ENCODE measurements at places on chromosomes 2 and 18.
A peak's percentile ranks its signal among the peaks of the same experiment; 100 is the strongest.

GRCh38 chr2:63983986-63984605, 35.1 kb downstream of the VPS54 start:
- DNase-seq: peak; percentile 57

DNA sequence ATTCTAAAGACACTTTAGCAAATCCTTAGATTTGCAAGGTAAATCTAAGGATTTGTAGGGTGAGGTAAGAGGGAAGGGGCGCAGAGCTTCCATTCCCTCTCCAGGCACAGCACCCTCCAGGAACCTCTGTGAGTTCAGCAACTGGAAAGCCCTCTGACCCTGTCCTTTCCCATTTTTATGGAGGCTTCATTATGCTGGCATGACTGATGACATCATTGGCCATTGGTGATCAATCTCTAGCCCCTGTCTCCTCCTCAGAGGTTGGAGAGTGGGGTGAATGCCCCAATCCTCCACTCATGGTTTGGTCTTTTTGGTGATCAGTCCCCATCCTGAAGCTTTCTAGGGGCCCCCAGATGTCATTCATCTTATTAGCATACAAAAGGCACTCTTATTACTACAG, 187.8 kb downstream of the TSN start:
- DNase-seq: no peak

GRCh38 chr2:235533616-235534385, 40.0 kb downstream of the AGAP1 start:
- DNase-seq: no peak

GRCh38 chr2:187165936-187166610, 282.0 kb downstream of the CALCRL start:
- peak; percentile 26 for DNase-seq

- no peak for DNase-seq
These were observed 36.2 kb upstream of the IGFBP2 start for GRCh38 chr2:216596980-216597509.

DNA sequence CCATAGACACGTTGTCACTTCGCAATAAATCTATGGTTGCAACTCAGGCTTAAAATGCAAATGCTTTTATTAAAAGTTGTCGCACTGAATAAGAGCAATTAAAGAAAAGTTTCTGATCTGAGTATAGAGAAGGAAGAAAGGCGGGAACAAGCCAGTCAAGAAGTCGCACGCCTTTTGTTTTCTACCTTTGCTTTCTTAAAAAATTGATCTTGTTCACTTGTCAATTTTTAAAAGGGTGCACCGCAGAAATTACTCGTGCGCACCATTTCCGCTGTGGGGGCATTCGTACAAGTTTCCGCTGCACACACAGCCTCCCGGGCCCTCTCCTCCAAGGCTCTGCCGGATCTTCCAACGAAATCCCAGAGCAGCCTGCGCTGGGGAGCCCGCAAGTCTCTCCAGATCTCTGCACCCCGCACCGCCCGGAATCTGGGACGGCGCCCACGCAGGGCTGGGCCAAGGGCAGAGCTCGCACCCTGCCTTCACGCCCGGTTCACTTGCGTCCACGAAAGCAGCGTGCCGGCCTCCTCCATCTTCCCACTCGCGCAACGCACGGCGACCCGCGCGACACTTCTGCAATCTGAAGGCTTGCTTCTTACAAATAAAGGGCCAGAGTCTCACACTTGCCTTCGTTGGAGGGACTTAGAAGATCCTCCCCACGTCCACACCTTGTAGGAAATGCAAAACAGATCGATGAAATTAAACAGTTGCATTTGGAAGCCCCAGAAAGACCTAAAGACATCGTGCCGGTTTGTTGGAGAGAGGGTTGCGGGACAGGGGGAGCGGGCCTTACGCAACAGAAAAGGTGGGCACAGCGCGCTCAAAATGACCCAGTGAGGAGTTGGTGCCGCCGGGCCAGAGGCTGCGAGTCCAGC, 2.6 kb upstream of the SALL3 start:
- no peak for DNase-seq

DNA sequence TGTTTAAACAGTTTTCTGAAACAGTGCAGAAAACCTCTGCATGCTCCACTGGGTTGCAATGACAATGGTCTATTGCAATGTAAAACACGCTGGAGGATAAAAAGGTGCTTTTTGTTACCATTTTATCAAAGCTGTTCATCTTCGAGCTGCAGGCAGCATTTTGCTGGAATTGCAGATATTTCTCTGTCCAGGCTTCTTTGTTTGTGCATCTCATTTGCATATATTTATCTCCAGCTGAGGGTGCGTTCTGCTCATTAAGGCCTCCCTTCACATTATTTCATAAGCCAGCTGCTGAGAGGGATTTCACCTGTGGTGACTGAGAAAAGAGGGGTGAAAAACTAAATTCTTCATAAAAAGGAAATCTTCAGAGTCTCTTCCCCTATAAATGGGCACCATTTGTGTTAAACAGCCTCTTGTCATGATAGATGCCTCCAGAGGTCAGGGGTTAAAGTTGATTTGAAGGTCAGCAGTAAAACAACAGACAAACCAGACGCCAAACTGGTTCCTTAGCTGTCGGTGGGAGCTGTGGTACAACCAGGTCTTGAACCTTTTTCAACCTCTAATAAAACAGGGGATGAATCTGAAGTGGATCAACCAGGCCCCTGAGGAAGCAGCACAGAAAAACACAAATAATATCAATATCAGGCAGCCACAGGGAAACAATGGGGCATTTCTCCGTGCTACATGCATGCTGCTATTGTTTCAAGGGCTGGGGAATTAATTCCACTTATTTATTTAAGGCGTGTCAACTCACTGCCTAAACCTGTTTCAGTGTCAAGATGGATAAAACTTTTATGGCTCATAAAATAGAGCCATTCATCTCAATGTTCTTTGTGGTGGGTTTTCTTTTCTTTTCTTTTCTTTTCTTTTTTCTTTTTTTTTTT, 265.1 kb downstream of the MEIS1 start:
- no peak for DNase-seq

- peak; percentile 88 for DNase-seq
These were observed 103.3 kb downstream of the CTAGE1 start for GRCh38 chr18:22314420-22314819.

GRCh38 chr2:201915446-201915845, 109.1 kb downstream of the CDK15 start:
- DNase-seq: no peak

DNA sequence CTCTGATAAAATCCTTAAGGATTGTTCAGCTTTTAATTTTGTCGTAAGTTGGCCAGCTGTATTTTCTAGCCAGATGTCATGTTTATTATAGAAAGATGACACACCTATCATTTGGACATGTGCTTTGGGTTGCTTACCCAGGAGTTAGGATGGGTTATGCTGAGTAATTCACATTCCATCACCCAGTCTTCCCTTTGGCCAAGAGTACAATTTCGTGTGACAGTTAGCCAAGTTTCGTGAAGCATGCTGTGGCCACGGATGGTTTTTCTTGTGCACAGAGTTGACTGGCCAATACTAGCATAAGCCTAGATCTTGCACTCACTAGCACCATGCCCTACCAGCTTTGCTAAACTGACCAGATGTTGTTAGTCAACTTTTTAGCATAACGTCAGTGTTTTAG, 5.8 kb downstream of the MAPRE3 start:
- no peak for DNase-seq

GRCh38 chr2:240374085-240374907, 61.2 kb upstream of the GPC1 start:
- DNase-seq: peak; percentile 84

GRCh38 chr18:2932247-2933181, 80.4 kb downstream of the LPIN2 start:
- peak; percentile 68 for DNase-seq

- DNase-seq: no peak
These were observed 841.0 kb upstream of the PIK3C3 start for GRCh38 chr18:41113885-41114482.

- no peak for DNase-seq
These were observed 11.9 kb upstream of the HS6ST1 start for GRCh38 chr2:128330583-128330982.

DNA sequence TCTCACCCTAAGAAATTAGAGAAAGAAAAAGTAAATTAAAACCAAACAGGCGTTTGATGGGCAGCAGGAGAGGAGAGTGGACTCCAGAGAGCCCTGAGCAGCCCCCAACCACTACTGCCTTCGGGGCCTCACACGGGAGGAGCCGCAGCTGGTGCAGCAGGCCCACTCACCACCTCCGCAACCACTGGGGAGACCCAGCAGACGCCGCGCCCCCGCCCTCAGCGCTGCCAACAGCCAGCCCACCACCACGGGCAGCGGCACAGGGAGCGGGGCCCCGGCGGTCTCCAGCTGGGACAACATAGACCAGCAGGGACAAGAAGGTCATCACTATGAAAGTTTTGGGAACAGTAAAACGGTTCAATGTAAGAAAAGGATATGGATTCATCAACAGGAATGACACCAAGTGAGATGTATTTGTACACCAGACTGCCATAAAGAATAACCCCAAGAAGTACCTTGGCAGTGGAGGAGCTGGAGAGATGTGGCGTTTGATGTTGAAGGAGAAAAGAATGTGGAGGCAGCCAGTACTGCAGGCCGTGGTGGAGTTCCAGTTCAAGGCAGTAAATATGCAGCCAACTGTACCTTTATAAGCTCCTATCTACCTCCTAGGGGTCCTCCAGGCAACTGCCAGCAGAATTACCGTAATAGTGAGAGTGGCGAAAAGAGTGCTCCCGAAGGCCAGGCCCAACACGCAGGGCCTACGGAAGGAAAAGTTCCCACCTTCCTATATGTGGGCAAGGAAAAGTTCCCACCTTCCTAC, 76.5 kb downstream of the OLA1 start:
- DNase-seq: no peak

DNA sequence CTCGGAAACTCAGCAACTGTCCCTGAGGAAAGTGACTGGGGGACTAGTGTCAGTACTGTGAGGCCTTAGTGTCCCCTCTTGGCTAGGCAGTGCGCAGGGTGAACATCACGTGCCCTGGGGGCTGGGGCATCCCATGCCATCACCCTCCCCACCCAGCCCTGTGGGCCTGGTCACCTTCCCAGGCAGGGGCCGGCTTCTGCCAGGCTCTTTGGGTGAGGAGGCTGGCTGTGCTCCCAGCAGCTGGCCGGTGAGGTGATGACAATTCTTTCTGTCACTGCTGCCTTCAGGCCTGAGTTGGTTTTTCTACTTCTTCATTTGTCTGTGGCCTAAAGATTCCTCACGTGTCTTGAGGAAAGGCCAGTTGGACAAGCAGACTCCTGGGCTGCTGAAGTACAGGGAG, 180.8 kb downstream of the KLHL29 start:
- DNase-seq: no peak

DNA sequence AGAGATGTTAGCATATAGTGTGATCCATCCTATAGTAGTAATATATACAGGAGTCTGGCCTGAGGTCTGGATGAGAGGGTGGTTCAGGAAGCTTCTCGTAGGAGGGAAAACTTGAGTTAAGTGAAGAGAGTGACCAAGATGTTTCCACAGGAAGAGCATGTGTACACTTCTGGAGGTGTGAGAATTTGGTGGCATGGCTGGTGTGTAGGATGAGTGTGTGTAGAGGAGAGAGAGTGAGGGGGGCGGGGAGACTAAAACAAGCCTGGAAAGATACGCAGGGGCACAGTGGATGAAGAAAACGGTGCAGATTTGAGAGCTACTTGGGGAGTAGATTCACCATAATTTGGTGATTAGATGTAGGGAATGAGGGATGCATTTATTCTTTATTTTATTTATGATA, 43.5 kb upstream of the CTLA4 start:
- DNase-seq: no peak

- no peak for DNase-seq
These were observed 1114.5 kb downstream of the DSC3 start for GRCh38 chr18:29928081-29928480.

GRCh38 chr18:9594823-9595596, 19.3 kb downstream of the PPP4R1 start:
- peak; percentile 55 for DNase-seq

GRCh38 chr2:102417946-102418345, 5.0 kb upstream of the IL18RAP start:
- no peak for DNase-seq

DNA sequence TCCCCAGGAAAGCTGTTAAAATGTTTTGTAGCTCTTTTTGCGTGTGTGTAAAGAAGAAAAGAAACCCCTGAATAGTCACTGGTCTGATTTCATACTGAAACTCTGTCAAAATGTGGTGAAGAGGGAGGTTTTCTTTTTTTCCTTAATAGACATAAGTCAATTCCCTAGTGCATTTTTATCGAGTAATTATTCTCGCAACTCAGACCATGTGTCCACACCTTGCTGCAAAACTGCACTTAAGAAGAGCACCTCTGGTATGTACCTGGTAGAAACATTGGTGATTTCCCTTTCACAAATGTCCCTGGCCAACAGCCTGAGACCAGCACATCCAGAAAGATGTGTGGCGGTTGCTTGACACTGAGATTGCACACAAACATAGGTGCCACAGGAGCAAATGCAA, 159.9 kb downstream of the ZNF521 start:
- DNase-seq: no peak

DNA sequence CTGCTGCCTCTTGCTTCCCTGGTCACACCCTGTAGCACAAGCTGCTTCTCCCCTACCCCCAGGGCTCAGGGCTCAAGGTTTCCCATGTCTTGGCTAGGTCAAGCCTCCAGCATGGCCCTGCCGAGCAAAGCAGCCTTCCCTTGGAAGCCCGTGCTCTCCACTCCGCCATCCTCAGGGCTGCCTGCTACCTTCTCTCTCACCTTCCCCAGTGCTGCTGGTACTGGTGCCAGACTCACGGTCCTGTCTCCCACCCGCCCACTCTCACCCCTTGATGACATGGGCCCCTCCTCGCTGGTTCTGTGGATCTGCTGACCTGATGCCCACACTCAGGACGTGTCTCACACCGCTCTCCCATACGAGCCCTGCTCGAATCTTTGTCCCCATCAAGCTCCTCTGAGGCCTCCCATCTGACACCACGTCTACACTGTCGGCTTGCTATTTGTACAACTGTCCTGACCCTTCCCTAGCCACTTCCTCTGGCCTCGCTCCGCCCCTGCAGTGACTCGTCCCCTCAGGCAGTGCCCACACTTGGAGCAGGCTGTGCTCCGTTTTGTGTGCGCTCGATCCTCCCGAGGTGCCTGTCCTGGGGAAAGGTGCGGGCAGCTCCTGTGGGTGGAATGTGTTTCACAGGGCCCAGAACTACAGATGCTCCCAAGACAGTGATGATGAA, 49.9 kb downstream of the ZAP70 start:
- DNase-seq: no peak

DNA sequence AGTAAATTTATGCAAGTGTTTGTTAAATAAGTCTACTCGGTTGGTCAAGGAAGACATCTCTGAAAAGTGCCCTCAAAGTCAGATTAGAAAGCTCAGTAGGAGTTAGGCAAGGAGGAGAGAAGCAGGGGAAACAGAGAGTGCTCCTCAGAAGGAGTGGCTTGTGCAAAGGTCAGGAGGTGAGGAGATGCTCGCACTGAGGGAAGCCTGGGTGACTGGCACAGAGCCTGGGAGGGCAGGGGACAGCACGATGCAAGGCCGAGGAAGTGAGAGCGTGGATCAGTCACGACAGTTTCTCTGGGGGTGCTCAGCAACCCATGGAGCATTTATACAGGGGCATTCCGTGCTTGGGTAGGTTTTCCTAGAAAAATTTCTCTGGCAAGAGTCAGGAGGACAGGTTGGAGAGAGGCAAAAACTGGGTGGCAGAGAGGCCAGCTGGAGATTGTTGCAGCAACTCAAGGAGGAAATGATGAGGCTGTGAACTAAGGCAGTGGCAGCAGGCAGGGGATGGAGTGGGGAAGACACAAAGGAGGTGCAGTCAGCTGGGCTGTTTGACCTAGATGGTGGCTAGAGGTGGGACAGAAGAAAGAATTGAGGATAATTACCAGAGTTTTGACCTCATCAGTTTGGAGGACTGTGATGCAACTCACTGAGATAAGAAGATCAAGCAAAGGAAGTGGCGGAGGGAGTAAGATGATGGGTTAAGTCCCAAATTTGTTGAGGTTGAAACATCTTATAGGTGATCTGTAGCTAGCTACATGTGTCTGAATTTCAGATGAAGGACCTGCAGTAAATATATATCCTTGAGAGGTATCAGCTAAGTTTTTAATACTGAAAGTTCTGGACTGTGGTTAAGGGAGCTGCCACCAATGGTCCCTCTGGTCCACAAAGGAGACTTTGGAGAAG, 52.4 kb downstream of the BCL2 start:
- DNase-seq: no peak
